NCI-H460 (cell line): ENCODE measurements at places on chromosomes 2 and 18.
A peak's percentile ranks its signal among the peaks of the same experiment; 100 is the strongest.

DNA sequence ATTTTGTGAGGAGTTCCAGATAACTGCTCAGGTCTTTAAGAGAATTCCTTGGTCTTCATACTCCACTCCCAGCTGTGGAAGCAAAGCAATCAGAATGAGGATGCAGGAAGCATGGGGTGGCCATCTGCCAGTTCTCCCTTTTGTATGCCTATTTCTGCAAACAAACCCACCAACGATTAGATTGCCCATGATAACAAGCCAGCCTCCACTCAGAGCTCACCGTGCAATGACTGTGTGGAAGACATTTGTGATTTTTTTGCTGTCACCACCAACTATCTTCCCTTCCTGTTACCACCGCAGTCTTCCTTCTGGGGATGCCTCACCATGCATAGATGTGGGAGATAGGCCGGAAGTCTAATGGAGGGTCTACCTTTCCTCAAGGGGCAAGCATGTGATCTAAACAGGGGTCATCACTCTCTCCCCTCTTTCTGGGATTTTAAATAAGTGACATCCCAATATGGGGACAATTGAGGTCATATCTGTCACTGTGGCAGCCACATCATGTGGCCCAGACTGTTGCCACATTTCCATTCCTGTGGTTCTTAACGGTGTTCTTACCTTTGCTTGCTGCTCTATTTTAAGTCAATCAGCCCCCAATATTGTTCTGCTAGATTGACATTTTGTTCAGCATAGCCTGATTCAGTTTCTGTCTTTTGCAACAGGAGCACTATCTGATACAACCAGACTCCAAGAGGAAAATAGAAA is 4.4 kb downstream of the AFF3 start:
- no peak for DNase-seq

DNA sequence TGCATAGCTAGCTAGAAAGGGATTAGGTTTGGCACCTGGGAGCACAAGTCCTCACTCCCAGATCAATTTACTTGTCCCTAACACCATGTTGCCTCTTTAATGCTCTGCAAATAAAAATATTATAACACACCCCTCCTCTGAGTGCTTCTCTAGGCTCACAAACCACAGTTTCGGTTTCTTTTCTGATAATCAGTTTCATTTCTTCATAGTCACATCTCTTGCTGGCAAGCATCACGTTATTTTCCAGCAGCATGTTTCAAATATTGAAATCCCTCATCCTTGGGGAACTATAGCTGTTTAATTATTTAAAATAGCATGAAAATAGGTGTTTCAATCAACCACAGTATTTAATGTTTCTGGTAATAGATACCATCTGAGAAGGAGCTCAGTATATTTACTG is 13.9 kb upstream of the SMCHD1 start:
- no peak for DNase-seq

GRCh38 chr2:223418604-223419199 is 183.5 kb downstream of the SCG2 start:
- no peak for DNase-seq

GRCh38 chr2:44928483-44929158 is 12.9 kb upstream of the SIX3 start:
- no peak for DNase-seq

DNA sequence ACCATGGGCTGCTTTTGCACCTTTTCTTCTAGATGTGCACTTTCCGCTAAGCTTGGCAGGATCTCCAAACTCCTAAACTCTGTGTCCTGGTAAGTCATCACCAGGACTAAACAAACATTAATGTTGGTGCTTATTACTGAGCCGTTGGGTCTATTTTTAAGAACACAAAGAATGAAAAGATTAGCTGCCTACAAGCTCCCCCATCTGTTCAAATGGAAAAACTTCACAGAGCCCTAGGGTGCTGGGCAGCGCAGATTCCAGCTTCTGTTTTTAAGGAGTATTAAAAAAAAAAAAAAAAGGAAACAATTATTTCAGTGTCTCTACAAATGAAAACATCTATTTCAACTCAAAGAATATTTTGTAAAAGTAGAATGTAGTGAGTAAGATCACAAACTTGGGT is 97.8 kb upstream of the AQP4 start:
- DNase-seq, result peak; percentile 2

DNA sequence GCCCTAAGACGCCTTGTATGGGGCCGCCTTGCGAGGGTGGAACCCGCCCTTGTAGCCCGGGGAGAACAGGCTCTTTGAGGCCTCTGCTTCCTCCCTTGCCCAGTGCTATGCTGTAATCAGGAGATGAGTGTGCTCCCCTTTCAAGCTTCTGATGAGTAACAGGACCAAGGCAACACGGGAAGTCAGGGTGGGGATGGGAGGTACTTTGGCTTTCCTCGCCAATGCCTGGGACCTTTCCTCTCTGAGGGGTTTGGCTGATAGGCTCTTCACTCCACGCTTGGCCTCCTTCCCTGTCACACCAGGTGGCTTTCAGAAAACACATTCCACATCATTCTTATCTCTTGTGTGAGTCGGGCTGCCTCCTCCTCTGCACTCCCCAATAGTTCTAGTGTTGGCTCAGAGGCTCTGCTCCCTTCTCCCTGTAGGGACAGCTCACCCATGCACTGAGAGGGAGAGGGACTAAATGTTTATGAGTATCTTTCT is 223.7 kb upstream of the TRIB2 start:
- no peak for DNase-seq

- DNase-seq, result no peak
Observed at GRCh38 chr2:25623361-25623760, 50.0 kb downstream of the DTNB start.

- DNase-seq, result no peak
Observed at GRCh38 chr2:60544954-60545560, 8.4 kb downstream of the BCL11A start.

- no peak for DNase-seq
Observed at GRCh38 chr2:157871415-157871814, 4.7 kb downstream of the ACVR1 start.

- no peak for DNase-seq
Observed at GRCh38 chr2:144170179-144170578, 349.7 kb downstream of the ZEB2 start.

DNA sequence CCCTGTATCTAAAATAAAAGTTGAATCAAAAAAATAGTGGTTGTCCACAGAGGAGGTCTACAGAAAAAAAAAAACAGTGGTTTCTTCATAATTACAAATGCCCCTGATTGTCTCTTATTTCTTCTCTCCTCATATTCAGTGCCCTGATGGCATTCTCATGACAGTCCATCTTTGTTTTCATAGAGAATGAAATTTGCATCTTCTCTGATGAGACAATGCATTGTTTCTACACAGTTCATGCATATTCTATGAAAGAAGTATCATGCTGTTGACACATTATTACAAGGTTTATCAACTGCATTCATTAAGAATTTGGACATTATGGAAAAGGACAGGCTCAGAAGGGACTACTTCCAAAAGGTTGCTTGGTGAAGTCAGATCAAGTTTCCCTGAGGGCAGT is 59.5 kb downstream of the LHCGR start:
- no peak for DNase-seq

DNA sequence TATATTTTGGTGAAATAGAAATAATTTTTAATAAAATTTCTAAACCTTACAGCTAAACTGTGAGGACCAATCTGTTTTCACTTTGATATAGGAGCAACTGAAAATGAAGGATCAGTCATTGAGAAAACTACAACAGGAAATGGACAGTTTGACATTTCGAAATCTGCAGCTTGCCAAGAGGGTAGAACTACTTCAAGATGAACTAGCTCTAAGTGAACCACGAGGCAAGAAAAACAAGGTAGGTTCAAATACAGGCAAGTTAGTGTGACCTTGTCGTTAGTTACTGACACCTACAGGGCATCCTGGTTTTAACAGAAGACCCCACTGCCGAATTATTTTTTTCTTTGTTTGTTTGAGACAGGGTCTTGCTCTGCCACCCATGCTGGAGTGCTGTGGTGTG is 75.5 kb upstream of the STON1 start:
- DNase-seq, result no peak

DNA sequence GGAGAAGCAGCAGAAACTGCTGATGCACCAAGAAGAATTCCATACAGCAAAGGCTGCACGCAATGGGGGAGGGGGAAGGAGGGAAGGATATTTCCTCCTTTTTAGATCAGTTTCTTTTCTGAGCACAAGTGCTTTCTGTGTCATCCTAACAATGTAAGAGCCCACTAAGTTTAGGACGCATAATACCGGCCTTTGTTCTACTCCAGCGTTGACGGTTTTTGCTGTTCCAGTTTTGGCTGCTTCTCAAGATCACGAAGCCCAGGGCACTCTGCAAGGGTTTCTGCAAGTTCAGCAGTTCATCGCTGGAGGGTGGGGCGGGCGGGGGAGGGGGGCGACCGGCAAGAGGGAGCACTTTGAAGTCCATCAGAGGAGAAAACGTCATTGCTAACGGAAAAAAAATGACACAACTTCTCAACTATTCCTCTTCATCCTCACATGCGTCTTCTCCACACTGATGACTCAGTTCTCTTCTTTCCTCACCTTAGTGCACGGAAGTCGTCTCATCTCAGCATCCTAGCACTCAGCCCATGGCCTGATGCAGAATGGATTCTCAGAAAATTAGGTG is 8.7 kb downstream of the FAM178B start:
- DNase-seq, result no peak

DNA sequence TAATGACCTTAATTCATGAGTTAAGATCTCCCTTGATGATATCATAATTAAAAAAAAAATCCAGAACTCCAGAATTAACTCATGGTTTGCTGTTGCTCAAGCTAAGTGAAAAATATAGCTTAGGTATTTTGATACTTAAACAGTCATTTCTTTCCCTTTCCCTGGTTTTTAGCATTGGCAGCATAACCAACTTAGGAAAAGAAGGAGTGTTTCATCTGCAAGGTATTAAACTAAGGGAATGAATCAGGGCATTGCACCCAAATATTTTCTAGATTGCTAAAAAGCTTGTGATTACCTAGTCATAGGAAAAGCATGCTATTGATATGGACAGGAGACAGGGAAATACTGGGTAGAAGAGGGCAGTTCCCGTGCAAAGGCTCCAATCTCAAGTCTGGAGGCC is 207.2 kb downstream of the LRP1B start:
- no peak for DNase-seq

DNA sequence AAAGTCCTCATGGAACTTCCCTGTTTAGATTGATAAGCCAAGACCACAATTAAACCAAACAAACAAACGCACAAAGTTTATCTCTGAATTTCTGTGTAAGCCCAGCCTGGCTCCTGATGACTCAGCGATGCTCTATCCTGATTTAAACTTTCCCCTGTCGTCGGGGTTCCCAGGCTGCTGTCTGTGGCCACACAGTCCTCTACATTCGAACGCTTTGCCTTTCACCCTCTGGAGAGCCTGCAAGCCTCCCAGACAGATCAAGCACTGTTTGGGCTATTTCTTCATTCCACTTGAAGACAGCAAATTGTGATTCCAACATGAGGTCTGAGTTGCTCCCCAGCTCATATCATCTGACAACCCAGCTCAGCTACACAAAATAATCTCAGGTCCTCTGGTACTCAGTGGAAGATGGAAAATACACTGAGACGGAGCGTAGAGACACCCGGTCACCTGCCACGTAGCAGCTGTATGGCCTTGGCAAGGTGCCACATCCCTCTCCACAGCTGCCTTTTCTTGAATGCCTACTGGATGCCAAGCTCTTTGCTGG is 51.2 kb downstream of the CYRIA start:
- DNase-seq, result no peak

- no peak for DNase-seq
Observed at GRCh38 chr2:65498396-65498795, 66.0 kb upstream of the SPRED2 start.

GRCh38 chr2:2166881-2167280 is 164.2 kb downstream of the MYT1L start:
- DNase-seq, result no peak

- DNase-seq, result no peak
Observed at GRCh38 chr2:234403074-234403473, 93.8 kb downstream of the ARL4C start.

DNA sequence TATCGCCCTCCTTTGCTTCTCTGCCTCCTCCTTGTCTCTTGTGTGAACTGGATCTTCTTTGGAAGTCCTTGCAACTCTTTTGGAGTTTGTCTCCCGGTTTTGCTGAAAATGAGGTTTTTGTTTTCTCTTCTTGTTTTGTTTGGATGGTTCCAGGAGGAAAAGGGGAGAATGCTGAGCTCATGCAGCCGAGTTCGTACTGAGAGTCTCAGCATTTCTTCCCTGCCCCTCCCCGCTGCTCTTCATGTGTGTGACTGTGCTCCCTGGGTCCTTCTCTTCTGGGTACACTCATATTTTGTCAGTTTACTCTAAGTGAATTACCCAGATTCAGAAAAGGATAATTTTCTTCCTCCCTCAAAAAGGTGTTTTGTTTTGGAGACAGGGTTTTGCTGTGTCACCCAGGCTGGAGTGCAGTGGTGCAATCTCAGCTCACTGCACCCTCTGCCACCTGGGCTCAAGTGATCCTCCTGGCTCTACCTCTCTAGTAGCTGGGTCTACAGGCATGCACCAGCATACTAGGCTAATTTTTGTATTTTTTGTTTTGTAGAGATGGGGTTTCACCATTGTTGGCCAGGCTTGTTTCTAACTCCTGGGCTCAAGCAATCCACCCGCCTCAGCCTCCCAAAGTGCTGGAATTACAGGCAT is 142.9 kb upstream of the IL1R2 start:
- DNase-seq, result no peak

DNA sequence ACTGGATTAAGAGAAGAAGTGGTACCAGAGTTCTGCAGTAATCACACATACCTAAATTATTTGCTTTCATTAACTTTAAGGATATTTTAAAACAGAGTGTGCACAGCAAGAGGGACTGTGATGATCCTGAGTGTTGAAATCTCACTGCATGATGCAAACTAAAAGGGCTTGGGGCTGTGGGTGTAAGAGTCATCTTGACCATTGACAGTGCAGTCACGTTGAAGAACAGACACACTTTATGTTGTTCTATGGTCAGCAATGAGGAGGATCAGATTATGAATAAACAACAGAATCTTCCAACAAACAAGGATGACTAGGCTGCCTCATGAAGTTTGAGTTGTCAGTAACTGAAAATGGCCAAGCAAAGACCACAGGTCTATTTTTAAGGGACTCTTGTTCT is 87.2 kb upstream of the GALNT5 start:
- no peak for DNase-seq

GRCh38 chr2:149058936-149059335 is 20.4 kb downstream of the LYPD6B start:
- DNase-seq, result no peak

GRCh38 chr2:161250864-161251436 is 57.3 kb upstream of the PSMD14 start:
- peak; percentile 50 for DNase-seq

- DNase-seq, result no peak
Observed at GRCh38 chr2:55150834-55151233, 81.3 kb downstream of the CLHC1 start.

GRCh38 chr18:78776706-78777285 is 202.8 kb upstream of the SALL3 start:
- DNase-seq, result no peak
